Cardiac septum (tissue), 1 donor: ENCODE measurements at places on chromosomes 12 and 14. TPM values are rescaled to one million over a fixed set of nuclear protein-coding genes. Genes with fewer than 3 reads are reported as not detected.

LDHB gene
- 1,416 TPM for total RNA-seq

BCAT1 gene
- total RNA-seq: 3.5 TPM

CHD8 gene
- 38.3 TPM for total RNA-seq

RPS6KL1 gene
- total RNA-seq: 19.8 TPM

ADAM21 gene
- 0.54 TPM for total RNA-seq

ZNF219 gene
- total RNA-seq: 51.1 TPM
